Cortex of kidney (tissue), 1 donor: ENCODE measurements at places on chromosomes 6 and 20.

- DNase-seq: no peak
These were observed 123.3 kb downstream of the QRSL1 start for GRCh38 chr6:106752641-106753040.

- DNase-seq: no peak
These were observed 291.4 kb downstream of the QKI start for GRCh38 chr6:163705923-163706322.

DNA sequence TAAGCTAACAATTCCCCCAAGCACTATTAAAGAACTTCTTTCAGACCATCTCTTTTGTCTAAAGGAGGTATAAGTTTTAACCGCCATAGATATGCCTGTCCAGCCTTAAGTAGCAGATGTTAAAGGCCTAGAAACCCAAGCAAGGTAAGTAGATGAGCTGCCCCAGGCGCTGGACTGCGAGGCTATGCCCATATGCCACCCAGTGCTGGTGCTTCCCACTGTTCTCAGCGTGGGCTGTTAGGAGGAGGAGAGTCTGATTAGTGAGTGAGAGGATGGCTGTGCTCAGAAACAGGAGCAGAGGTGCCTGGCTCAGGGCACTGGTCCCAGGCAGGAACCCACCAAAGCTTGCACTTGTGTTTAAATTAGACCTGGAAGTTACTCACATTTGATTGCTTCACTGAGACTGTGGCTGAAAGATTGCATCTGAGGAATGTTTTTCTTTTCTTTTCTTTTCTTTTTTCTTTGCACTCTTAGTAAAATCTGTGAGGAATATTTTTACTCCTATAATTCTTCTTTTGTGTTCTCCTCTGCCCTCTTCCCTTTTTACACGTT is 32.2 kb downstream of the PRPH2 start:
- no peak for DNase-seq

DNA sequence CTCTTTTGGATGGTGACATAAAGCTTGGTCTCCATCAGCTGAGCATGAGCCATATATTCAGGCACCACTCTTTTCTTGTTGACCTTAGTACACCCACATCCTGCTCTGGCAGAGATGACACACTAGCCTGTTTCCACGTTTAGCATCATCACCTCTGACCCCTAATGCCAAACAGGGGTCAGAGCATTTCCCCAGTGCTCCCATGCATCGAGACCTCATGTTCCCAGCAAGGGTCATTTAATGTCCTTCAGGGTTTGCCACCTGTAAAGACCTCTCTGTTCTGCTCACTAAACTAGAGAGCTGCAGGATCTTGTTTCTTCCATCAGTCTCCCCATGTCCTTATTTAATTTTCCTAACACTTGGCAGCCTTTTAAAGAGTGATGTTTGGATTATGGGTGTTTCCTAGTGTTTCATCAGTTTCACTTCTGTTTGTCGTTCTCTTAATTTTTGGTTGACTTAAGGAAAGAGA is 97.5 kb downstream of the AIG1 start:
- DNase-seq: no peak

DNA sequence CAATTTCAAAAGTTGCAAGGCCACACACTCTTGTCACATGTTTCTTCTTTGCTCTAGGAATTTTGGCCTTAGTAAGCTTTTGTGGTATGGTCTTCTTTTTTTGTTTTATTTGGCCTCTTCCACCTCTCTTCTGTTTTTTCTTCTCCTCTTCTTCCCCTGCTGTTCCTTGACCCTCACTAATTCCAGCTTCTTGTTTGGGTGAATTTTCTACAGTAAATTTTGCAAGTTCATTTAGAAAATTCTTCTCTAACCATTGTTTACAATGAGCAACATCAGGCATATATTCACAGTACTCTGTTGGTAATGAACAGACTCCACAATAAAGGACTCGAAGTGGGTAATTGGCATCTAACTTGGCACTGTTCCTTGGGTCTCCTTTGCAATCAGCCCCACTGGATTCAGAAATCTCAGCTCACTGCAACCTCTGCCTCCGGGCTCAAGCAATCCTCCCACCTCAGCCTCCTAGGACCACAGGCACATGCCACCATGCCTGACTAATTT is 5.0 kb downstream of the ASIP start:
- DNase-seq: no peak

DNA sequence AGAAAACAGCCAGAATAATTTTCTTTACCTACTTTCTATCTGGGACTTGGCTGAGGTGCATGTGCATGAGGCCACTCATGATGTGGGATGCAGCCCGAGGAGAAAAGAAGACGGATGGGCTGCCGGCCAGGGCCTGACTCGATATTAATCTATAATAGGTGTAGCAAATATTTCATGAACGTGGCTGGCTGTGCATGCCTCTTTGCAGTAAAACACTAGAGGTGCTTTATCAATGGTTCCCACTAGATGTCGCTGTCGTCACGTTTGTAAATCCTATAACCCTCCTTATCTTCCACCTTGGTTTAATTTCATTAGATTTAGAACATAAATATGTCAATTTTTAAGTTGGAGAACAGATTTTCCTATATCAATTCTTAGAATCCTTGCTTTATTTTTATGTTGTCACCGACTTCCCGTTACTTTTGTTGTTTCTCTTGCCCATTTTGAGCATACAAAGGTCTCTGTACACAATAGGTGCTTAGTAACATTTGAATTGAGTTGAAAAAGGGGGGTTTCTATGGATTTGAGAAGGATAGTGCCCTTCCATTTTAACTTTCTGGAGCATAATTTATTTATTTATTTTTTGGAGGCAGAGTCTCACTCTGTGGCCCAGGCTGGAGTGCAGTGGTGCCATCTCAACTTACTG is 19.6 kb upstream of the FERMT1 start:
- DNase-seq: no peak

DNA sequence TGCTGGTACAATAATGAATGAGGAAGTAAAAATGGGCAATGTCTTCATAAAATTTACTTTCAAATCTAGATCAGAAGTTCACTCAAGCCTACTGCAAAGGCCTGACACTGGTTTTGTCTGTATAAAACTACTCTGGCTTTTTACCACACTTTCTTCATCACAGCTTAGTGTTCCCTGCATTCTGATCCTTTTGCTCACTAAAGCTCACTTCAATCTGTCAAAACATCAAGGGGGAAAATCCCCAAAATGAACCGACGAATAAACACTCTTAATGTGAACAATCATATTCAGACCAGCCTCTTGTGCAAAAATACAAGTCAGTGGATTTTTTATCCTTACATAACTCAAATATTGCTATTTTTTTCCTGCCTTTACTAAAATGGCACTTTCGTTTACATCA is 98.5 kb downstream of the PRDM1 start:
- no peak for DNase-seq

- DNase-seq: no peak
These were observed 22.8 kb upstream of the KHDC1 start for GRCh38 chr6:73285674-73286283.

DNA sequence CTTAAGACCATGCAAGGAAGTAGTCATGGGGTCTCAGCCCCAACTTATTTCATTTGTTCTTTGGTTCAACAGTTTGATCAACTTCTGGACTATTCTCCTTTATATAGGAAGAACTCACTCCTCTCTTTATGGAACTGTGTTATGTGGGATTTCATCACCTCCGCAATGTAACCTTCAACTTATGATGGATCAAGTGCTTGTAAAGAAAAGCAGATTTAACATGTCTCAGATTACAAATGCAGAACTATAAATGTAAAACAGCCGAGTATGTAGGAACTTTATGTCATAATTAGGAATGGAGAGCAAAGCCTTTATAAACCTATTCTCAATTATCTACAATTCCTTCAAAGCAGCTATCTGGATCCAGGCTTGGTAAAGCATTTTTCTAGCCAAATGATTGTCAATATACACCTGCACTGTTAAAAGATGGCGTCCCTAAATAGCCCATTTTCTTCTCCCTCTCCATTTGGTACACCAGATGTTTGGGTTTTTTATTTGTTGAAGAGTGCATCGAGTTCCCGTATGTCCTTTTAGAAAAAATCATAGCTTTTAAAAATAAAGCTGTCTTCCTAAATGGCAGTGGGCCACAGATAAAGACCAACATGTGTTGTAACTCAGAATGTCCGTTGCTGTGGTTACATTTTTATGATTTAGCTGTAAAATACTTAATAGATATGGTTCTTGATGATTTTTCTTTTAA is 985.1 kb upstream of the SLC35B3 start:
- DNase-seq: no peak

DNA sequence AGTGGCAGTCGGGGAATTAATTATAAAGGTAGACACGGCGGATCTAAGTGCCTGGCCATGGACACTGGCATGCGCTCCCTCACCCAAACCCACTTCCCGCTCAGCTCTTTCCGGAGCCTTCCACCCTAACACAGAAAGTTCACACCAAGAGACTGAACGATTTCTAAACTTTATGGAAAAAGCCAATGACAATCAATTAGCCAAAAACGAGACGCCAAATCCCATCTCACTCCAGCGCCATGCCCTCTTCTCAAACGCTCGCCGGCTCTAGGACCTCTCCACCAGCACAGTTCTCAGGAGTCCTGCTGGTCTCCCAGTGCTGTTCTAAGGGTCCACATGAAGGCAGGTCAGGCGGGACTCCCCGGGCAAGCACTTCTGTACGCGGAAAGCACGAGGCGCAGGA is 641 bp downstream of the SF3B5 start:
- DNase-seq: no peak

- no peak for DNase-seq
These were observed 31.9 kb downstream of the FOXO3 start for GRCh38 chr6:108592371-108593337.

GRCh38 chr20:1800777-1801176 is 94.4 kb upstream of the SIRPA start:
- no peak for DNase-seq

DNA sequence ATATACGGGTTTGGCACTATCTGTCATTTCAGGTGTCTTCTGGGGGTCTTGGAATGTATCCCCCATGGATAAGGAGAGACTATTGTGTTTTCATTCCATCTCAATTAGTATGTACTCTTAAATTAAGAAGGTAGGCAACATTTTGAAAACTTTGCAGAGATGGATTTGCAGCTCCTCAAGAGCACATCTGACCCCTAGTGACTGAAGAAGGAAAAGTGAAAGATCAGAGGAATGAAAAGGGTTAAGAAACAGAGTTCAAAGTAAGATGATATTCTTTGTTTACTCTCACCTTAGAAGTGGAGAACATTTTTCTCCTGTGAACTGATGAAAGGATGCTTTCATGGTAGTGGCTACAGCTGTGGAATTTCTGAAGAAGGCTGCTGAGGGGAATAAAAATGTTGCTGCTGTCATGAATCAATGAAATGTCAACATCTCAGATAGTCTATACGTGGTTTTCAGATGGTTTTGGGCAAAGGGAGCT is 41.5 kb downstream of the SH3BGRL2 start:
- DNase-seq: no peak

DNA sequence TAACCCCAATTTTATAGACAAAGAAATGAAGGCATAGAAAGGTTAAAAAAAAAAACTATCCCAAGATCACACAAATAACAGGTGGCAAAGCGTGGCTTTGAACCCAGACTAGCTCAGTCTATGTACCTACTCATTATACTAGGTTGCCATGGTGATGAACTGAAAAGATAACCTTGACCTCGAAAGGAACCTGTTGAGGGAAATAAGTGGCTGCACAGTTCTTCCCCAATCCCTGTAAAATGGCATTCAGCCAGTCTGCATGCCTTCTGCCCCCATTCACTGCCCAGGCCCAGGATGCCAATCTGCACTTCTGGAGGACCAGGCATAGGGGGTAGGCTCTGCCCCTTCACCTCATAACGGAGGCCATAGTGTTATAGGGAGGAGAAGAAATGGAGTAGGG is 295.2 kb downstream of the PTPRT start:
- DNase-seq: no peak

DNA sequence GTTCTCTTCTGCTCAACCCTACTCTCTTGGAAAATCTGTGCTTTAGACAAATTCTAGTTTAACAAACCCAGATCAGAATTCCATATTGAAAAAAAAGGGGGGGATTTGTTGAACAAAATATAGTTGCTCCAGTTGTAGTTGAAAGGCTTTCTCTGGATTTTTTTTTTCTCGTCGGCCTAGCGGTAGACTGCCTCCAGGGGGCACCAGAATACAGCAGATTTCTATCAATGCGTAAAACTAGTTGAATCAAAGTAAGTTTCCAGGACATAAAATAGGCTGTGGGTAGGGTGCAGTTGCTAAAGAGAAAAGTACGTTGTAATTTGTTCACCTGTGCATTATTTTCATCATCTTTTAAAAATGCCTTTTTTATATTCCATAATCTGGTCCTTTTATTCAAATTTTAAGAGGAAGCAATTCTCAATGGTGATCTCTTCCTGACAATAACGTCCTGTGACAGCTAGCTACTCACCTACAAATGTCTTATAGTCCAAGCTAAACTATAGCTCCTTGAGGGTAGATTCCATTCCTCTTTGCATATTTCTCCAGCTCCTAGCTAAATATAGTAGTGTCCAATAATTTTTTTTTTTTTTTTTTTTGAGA is 105.4 kb downstream of the PERP start:
- DNase-seq: no peak

DNA sequence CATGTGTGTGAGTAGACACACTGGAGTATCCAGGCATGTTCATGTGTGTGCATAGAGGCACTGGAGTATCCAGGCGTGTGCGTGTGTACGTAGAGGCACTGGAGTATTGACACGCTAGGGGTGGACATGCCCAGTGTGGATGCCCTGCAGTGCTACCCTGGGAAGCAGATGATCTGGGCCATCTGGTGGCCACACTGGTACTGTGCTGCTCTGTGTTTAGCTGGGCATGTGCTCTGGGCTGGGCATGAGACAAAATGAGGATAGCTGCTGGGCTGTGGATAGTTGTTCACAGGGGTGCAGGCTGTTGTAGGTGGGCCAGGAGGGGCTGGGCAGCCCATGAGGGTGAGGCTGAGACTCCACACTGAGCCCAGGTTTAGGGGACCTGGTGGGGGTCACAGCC is 24.0 kb upstream of the NPBWR2 start:
- DNase-seq: no peak

GRCh38 chr6:44539701-44540355 is 152.3 kb downstream of the CDC5L start:
- DNase-seq: no peak

- no peak for DNase-seq
These were observed 27.3 kb downstream of the IGF2R start for GRCh38 chr6:159996087-159996622.

DNA sequence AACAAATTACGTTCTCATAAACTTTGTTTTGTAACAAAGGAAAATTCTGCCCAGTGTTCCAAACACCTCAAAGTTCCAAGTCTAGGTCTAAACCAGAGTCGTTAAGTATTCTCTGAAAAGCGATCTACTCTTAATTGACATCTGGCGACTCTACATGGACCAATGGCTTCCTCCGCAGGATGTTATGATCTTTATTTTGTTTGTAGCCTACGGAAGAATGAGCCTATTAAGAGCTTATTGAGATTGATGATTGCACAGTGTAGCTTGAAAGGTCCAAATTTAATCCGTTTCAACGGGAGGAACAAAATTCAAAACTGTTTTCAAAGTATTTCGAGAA is 61.1 kb downstream of the FAM217A start:
- DNase-seq: no peak

DNA sequence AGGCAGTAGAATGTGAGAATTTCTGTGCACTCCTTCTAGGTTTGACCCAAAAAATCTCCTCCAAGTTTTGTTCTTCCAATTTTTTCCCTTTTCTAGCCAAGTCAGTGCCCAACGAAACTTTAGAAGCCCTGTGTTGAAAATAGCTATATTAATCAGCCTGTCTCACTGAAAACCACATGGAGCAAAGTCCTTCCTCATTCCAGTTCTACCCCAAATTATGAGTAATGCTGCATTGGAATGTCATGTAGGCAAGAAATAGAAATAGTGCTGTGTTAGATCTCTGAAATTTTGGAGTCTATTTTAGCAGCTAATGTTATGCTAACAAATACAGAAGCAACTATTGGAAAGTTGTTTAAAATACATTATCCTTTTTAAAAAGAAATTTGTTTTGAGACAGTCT is 725.5 kb downstream of the TBC1D32 start:
- no peak for DNase-seq
